ENCODE measurements at places on chromosomes 7 and 10.

DNA sequence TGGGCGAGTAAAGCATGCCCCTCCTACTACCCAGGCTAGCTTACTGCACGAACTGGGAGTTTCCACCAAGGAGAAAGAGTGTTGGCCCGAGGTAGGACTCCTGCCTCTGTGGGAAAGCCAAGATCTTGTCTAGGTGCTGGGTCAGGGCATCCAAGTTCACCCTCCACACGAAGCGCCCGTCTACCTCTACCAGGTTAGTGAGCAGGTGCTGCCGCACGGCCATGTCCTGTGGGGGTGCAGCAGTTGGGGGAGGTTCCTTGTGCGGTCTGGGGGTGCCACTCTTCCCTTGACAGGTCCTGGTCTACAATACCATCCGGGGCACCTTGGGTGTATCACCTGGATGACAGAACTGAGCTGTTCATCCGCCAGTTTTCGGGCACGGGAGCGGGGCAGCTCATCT is 1.7 kb downstream of the ABHD11 start:
- no peak for DNase-seq

DNA sequence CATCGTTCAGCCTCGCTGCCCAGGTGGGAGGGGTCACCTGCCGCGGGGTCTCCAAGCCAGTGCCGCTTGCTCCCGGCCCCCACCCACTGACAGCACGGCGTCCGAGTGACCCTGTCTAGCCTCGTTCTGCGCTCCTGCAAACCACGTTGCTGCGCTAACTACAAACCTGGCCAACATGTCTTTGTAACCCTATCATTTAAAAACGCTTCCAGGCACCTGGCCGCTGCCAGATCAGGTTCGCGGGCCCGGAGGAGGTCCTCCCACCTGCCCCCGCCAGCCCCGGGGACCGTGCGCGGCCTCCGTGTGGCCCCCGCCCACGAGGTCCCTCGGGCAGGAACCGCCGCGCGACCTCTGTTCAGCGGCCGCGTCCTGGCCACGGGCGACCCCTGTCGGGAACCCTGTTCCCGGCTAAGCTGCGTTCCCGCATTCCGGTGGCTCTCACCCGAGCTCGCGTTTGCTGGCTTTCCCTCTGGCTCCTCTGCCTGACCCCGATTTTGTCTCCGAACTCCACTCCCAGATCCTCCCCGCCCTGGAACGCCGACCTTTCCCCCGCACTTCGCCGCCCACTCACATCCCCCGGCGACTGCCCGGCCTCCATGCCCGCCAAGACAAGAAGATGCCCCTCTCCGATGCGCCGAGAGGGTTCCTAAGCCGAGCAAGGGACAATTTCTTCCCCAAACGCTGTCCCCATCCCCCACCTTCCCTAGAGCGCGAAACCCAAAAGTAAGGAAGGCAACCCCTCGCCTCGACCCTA is 2.4 kb downstream of the SFMBT2 start:
- peak; percentile 43 for DNase-seq

DNA sequence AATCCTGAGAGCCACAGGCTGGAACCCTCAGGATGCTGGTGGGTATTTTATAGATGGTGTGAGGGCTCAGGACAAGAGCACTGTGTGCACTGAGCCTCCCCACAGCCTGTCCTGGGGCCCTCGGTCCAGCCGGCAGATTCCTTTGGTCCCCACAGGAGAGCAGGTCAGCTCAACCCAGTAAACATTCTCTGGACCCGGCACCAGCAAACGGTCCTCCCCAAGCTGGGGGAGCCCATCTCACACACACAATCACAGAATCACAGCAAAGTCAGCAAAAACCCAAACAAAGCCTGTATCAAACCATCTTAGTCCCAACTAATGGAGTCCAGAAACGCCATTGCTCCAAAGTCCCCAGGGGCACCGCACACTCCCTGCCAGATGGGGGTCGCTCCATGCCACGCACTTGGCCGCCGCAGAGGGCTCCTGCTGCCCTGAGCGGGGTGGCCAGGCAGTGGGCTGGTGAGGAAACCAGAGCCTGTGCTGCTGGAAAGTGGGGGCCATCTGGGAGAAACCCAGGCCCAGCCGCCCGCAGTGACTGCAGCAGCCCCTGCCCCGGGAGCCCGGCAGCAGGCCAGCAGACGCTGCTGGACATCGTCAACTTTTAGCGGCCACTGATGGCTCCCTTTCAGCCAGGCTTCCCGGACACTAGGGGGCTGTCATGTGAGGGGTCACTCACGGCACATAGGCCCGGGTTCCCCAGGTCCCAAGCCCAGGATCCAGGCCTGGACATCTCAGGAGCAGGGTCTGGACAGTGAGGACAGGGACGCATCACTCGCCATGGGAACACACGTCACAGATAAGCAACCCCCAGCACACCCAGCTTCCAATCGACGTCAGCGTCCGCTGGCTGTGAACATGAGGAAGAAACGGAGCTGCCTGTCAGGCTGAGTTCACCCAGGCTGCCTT is 52.6 kb downstream of the DPYSL4 start:
- no peak for DNase-seq

GRCh38 chr10:58747687-58748086 is 235.0 kb downstream of the BICC1 start:
- DNase-seq: no peak

GRCh38 chr10:73506074-73506473 is 10.2 kb upstream of the PPP3CB start:
- DNase-seq: no peak

DNA sequence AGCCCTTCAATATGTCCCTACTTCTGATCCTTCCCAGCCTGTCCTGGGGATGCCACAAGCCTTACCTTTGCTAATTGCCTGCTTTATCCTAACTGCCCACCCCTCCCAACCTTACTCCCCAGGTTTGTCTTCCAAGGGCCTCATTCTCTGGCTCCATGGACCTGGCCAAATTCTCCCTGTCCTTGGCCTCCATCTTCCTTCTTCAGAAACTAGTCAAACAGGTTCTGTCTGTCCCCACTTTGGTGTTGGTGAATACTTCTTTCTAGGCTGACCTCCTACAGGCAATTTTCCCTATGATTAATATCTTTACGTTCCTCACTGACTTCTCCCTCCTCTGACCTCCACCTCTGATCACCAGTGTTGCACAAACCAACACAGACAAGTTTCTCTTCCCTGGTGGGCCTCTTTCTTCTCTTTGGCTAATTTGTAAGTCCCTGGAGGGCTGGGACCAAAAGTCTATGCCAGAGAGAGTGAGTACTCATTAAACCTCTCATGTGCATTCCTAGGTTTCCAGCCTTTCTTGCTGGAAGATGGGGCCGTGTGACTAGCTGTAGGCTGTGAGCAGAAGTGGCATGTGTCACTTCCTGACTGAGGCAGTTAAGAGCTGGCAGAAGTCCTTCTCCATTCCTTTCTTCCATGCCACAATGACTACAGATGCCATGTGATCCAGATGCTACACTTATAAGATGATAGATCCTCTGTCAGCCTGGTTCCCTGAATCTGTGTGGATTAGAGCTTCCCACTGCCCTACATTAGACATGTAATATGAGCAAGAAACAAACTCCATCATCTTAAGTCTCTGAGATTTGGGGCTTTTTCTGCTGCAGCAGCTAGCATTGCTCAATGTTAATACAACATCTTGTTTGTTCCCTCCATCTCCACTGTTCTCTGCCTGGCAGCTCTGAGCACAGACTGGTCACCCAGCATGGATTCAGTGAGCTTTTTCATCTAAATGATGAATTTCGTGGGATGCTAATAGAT is 382.7 kb downstream of the RPS24 start:
- no peak for DNase-seq

DNA sequence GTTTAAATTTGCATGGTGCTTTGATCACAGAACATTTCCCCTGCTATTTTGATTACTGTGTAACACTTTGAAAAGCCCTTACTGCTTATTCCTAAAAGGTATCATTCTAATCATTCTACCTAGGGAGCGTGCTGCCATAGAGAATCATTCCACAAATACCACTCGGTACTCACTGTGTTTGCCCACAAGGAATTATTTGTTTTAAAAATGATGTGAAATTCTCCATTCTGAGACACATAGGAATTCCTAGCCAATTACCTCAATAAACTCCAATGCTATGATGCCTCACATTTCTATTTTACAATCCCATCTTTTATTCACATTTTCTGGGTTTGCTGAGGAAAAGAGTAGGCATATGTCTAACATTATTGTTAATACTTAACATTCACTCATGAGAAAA is 16.2 kb upstream of the TES start:
- DNase-seq: no peak

GRCh38 chr10:52961323-52961722 is 188.7 kb upstream of the MBL2 start:
- no peak for DNase-seq

- DNase-seq: no peak
Measured at GRCh38 chr7:131076711-131077181, 250.9 kb upstream of the MKLN1 start.

DNA sequence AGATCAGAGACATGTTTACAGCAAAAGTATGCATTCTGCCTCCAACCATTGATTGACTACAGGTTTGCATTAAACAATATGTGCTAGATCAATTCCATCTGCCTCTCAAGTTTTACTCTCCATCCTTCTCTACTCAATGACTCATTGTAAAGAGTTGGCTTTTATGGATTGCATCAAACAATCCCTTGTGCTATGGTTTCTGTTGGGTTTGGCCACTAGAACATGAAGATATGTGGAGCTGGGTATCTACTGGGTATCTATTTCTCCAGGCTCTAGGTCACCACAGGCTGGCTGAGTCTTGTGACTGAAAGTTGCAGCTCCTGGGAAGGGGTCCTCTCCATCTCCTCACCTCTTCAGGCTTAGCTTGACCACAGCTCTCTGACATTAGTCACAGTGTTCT is 204.7 kb downstream of the DGKI start:
- DNase-seq: no peak

GRCh38 chr7:55970561-55970960 is 6.2 kb downstream of the NIPSNAP2 start:
- no peak for DNase-seq

- no peak for DNase-seq
Measured at GRCh38 chr10:119203006-119203405, 4.4 kb upstream of the GRK5 start.

DNA sequence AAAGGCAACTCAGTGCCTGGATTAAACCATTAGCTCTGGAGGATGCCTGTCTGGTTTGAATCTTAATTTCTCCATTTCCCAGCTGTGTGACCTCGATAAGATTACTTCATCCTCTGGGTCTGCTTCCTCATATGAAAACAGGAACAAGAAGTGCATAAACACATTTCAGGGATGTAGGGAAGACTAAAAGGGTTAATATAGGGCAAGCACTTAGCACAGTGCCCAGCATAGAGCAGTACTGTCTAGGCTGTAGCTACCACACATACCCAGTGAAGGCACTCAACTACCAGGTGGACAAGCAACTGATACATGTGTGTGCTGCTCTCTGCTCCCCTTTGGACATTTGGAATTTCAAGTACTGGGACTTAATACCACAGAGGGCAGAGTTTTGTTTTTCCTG is 85.4 kb downstream of the KCNMA1 start:
- no peak for DNase-seq

DNA sequence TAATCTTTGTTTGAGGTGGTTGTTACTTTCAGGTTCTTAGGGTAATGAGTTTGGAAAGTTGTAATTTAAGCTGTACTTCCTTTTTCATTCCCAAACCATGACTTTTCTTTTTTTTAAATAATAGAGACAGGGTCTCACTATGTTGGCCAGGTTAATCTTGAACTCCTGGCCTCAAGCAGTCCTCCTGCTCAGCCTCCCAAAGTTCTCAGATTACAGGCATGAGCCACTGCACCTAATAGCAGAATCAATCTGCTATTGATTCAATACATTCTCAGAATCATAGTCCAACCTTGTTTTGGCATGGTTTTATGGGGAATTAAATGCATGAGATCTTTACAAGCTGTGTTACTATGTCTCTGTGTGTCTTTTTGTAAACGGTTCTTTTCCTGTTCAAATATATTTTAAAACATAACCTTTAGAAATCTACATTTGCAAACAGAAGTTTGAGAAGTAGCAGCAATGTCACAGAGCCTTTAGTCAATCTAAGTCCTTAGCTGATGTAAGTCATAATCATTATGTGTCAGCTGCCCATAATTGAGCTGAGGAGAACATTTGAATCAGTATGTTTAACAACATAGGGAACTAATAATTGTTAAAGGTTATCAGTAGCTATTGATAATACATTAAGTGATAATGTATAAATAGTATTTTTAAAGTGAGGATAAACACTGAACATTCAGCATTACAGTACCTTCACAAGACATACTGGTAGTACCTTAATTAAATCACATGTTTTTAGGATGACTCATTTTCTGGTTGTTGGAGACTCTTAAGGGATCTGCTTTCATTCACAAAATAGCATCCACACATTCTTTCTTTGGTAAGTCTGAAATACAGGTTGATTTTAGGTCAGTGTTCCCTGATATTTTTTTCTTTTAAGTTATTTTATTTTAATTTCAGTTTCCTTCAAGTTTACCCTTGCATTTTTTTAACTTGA is 8.8 kb downstream of the INPP5F start:
- DNase-seq: no peak
